ENCODE measurements at places on chromosomes 4 and X.

GRCh38 chr4:97587912-97588311 is 555.4 kb downstream of the STPG2 start:
- DNase-seq: no peak

DNA sequence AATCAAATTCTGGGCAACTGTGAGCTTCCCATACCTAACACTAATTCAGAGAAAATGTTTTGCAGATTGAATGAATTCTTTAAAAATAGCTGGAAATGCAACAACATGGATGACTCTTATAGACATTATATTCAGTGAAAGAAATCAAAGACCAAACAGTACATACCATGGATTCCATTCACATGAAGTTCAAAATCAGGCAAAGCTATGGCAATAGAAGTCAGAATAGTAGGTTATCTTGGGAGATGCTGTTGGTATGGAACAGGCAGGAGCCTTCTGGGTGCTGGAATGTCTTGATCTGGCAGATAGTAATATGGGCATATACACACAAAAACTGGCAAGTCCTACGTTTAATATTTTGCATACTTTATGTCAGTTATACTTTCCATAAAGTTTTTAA is 25.5 kb upstream of the CBLL2 start:
- no peak for DNase-seq

- no peak for DNase-seq
These were observed 157.6 kb downstream of the GASK1B start for GRCh38 chr4:158015241-158015640.

GRCh38 chr4:106409901-106410889 is 41.6 kb upstream of the GIMD1 start:
- DNase-seq: no peak

DNA sequence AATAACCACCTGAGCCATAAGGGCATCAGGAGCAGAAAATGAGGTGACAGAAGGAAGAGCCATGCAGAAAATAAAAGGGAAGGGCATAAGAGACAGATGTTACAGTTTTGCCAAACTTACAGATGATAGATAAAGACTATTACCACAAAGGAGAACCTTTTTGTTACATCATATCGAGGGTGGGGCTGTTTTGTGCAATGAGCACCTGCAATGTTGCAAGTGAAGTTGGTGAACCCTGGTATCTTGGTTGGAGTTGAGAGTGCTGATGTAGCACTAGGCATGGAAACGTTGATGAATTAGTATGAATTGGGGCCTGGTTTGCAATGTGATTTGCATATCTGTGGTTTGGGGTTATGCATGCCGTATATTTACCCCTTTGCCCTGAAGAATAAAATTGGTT is 119.8 kb upstream of the TEX13D start:
- no peak for DNase-seq
